DMS79 (cell line): ENCODE measurements at places on chromosomes 7 and 10.

- no peak for DNase-seq
Measured at GRCh38 chr10:86734207-86734988, 22.0 kb upstream of the BMPR1A start.

- DNase-seq: no peak
Measured at GRCh38 chr7:20223356-20223755, 6.2 kb upstream of the MACC1 start.

DNA sequence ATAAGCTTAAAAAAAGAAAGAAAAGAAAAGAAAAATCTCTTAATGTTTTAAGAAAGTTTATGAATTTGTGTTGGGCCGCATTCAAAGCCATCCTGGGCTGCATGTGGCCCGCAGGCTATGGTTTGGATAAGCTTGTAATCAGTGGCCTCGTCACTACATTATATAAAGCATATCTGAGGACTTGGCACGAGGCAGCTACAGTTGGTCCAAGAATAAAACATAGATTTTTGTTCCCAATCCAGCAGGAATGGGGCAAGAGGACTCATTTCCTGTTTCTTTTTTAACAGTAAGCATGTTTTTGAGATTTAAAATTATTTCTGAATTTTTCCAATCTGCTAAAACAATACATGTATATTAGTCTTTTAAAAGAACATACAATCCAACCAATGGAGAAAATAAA lies 28.6 kb downstream of the MCM10 start:
- DNase-seq: no peak

DNA sequence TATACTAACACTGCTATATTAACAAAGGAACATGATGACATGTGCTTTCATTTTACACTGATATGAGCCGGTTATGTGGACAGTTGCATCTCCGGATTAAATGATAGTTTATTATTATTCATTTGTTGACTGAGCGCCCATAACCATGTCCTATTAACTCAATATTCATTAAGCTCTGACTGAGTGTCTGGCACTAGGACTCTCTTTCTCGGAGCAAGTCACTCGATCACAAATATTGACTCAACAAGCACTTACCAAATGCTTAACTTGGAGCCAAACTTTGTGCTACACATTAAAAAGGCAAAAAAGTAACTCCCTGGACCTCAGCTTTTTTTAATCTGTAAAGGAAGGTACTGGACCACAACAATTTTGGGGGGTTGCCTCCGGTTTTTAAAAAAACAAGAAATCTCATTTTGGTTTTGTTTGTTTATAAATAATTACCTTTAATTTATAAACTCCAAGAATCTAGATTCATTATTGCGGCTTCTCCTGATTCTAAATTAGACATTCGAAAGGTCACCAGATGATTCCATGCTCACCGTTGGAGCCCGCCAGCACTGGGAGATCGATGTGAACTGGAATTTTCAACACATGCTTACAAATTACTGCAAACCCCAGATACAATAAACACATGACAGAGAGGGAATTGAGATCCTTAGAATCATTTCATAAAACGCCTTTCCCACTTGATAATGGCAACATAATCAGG lies 8.9 kb upstream of the LYZL1 start:
- no peak for DNase-seq

DNA sequence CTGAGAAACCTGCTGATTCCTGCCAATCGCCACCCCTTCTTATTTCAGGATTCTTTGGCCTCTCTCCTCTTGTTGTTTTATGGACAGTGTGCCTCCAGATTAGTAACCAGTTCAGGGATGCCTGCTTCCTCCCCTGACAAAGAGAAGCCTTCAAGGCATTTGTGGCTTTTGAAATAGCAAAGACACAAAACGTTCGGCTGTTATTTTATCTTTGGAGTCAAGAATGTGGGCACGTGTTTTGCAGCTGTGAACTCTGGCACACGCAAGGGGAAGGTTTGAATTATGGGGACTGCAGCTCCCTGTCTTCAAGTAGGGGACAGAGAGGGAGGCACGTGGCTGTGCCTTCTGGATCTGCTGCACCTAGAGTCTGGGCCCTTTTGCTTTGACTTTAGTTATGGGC lies 157.9 kb upstream of the GRB10 start:
- DNase-seq: no peak

DNA sequence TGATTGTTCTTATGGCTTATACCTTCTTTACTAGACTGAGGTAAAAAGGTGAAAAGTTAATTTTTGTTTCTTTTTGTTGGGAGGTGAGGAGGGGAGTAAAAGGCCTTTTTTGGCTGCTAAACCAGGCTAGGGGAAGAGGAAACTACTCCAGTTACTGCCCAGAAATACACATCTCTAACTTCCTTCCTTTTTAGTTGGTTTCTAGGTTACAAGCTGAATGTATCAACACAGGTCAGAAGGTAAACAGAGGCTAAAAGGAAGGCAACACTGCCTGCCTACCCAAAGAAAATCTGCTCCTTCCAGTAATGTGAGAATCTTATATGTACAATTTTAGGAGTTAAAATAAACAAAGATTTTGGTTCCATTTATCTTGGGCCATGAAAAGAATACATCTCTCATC lies 140.4 kb downstream of the NRBF2 start:
- DNase-seq: no peak
